ENCODE measurements at places on chromosomes 11 and 22.

GRCh38 chr11:5620651-5621521, 3.9 kb upstream of the TRIM34 start:
- DNase-seq: peak; percentile 92

- DNase-seq: no peak
Measured at GRCh38 chr11:122138744-122139594, 23.0 kb upstream of the BLID start.

GRCh38 chr11:62865635-62866034, 15.1 kb upstream of the SLC3A2 start:
- DNase-seq: no peak

GRCh38 chr22:16965560-16965959, 42.5 kb downstream of the GAB4 start:
- no peak for DNase-seq

DNA sequence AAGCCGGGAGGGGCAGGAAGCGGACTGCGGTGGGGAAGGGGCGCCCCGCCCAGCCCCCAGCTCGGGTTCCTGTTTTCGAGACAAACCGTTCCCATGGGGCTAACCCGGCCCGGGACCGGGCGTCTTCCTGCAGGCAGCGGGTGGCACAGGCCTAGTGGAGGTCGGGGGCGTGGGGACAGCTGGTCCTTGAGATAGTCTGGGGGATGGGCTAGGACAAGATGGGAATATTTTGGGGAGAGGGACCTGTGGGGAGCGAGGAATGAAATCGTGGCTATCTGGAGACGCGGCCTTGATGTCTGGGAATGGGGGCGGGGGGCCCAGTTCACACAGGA, 1.2 kb upstream of the RASGRP2 start:
- no peak for DNase-seq

- no peak for DNase-seq
Measured at GRCh38 chr11:15602785-15603567, 488.3 kb downstream of the INSC start.

Data from AG04449 (cell line).